Chondrocyte (in vitro differentiated cells): ENCODE measurements at places on chromosomes 3 and 15. TPM values are rescaled to one million over a fixed set of nuclear protein-coding genes. Genes with fewer than 3 reads are reported as not detected.

The RETNLB gene
- total RNA-seq, result not detected in 3 replicates

The CMTM8 gene
- total RNA-seq, result 2.3 to 3.7 TPM (median 2.5 TPM) in 3 replicates

The MUC20 gene
- 2.2 to 8.4 TPM (median 3.0 TPM) in 3 replicates for total RNA-seq

The RHCG gene
- not detected in 3 replicates for total RNA-seq

The CGNL1 gene
- 4.6 to 7.2 TPM (median 7.1 TPM) in 3 replicates for total RNA-seq

The PARP6 gene
- total RNA-seq, result 72.4 to 73.1 TPM (median 72.5 TPM) in 3 replicates

The TGM4 gene
- 0.27 TPM in 1 of 3 replicates, not detected in the others for total RNA-seq

The TMEM40 gene
- not detected in 3 replicates for total RNA-seq
